AML-193 (cell line): ENCODE measurements at places on chromosomes 1 and 21.

- no peak for DNase-seq
Observed at GRCh38 chr1:214416417-214416816, 135.0 kb downstream of the PTPN14 start.

GRCh38 chr1:186188004-186188539 is 187.0 kb downstream of the TPR start:
- DNase-seq = no peak

DNA sequence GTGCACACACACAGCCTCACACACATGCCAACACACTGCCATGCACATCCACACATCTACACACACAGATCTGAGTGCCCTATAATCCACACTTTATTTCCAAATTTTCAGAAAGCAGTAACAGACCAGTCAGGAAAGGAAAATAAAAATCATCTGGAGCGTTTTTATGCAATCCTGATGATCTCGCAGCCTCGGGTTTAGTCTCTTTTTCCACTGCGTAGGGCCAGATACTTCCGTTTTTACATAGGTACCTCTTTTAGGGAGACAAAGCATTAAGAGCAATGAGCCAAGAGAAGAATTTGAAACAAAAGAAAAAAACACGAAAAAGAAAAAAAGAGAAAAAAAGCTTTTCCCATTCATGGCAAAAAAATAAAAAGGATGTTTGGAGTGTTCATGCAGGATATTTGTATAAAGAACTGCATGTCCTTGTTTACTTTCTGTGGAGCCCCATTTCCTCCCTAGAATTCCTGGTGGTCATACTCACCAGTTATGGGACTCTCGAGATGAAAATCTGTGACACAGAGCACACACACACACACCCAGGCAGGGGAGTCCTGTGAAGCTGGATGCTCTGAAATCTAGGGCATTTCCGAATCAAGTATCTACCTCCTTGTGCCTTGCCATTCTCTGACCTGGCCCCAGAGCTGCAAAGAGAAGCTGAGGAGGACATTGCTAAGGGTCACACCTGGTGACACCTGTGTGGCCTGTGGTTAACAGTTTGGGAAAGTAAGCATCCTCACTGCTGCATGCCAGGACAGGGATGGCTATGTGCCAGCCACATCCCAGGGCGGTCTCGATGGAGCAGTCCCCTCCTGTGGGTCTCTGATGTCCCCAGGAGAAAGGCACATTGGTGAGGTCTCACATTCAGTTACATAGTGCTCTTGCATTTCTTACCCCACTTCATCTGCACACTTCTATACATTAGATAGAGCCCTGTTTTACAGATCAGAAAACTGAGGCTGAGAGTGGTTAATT is 83.6 kb downstream of the RUNX1 start:
- no peak for DNase-seq

GRCh38 chr1:89060091-89060490 is 4.9 kb downstream of the GBP1 start:
- DNase-seq = no peak

DNA sequence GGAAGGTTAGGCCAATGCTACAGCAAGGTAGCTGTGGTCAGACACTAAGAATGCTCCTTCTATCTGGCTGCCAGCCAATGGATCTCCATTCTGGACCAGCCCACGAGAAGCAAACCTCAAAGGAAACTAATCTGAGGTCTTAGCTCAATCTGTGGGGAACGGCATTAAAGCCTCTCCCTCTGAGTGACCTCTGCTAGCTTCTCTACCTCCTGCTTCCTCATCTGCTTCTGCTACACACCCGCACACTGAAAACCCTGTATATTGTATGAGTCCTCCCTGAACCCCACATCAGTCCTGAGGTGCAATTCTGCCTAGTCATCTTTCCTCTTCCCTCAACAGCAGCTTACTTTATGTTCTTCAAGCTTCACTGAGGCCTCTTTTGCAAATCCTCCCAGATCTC is 6.9 kb upstream of the GALE start:
- DNase-seq = peak; percentile 92
